ENCODE measurements at places on chromosomes 7 and 10. TPM values are rescaled to one million over a fixed set of nuclear protein-coding genes. Genes with fewer than 3 reads are reported as not detected.
A peak's percentile ranks its signal among the peaks of the same experiment; 100 is the strongest.

DNA sequence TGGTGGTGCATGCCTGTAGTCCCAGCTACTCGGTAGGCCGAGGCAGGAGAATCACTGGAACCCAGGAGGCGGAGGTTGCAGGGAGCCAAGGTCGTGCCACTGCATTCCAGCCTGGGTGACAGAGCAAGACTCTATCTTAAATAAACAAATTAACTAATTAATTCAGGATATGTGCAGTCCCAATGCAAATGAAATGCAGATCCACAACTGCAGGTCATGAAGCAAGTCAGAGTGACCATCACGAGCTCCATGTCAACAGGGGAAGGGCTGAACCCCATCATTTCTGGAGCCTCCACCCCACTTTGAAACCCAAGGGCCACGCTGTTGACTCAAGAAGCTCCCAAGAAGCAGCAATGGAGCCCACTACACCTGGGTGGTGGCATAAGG lies 115.4 kb downstream of the LARP4B start:
- peaks cover 81% of the 10 kb centered on the region for H3K36me3 ChIP-seq
- H3K4me3 ChIP-seq, result no peak overlapping the region
- no peak for DNase-seq

- H3K27ac ChIP-seq, result no peak overlapping the region
- no peaks in the 10 kb centered on the region for H3K36me3 ChIP-seq
- H3K4me3 ChIP-seq, result no peak overlapping the region
Measured at GRCh38 chr7:155984609-155985405, 172.5 kb upstream of the SHH start.

Gene NXPH1
- total RNA-seq, result 0.32 TPM

Gene SVIL
- 94.7 TPM for total RNA-seq

DNA sequence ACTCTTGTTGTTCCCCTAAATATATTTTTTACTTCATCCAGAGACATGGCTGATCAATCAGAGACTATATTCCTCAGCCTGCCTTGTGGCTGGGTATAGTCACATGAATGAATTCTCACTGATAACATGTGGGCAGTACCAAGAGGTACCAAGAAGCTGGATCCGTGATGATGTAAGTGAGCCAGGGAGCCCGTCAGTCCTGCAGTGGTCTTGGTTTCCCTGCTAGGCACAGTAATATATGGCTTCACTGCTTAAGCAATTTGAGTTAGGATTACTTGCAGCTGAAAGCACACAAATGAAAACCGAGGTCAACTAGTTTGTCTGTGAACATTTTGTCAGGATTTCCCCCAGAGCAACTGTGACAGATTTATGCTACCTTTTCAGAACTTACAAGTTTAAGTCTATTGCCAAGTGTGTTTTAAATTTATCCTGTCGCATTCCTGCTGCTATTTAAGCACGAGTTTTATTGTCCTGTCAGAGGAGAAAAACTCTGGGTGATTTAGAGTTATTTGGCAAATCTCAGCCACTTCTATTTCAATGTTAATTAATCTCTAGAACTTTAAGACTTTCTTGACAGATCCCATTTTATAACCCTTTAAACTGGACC lies 381.8 kb downstream of the PHF14 start:
- H3K27me3 ChIP-seq, result no peaks in the 10 kb centered on the region
- no peak for DNase-seq
- H3K27ac ChIP-seq, result no peak overlapping the region

DNA sequence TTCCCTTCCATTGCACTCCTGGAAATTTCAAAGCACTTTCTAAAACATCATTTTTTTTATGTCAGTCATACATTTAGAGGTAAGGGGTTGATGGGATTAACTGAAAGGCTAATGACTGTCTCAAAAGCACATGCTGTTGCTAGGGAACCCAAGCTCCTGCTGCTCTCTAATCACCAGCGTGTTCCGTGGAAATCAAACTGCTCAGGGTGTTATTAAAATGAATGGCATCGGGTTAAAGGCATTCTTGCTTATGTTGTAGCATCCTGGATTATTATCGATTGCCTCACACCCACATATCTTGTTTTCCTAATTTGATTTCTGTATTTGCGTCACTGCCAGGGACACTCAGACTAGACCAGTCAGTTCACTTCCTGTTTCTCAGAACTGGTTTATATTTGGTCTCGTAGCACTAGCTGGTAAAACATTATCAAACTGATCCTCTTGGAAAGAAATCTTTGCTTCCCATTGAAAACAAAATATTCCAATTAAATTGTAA lies 216.5 kb upstream of the MKLN1 start:
- H3K27me3 ChIP-seq, result no peaks in the 10 kb centered on the region
- peak overlapping the region; percentile 99 for H3K4me3 ChIP-seq
- no peaks in the 10 kb centered on the region for H3K36me3 ChIP-seq
- peak overlapping the region; percentile 96 for H3K27ac ChIP-seq
- no peak for DNase-seq
- H3K4me1 ChIP-seq, result no peaks in the 10 kb centered on the region

Gene C10orf105
- not detected for total RNA-seq

- no peak overlapping the region for H3K27ac ChIP-seq
- no peak for DNase-seq
- H3K36me3 ChIP-seq, result no peaks in the 10 kb centered on the region
- no peak overlapping the region for H3K4me3 ChIP-seq
- H3K4me1 ChIP-seq, result no peaks in the 10 kb centered on the region
- no peaks in the 10 kb centered on the region for H3K27me3 ChIP-seq
Measured at GRCh38 chr10:124053971-124054370, 39.4 kb downstream of the CHST15 start.

- no peaks in the 10 kb centered on the region for H3K36me3 ChIP-seq
- H3K4me1 ChIP-seq, result no peaks in the 10 kb centered on the region
- no peak for DNase-seq
- no peak overlapping the region for H3K4me3 ChIP-seq
- no peaks in the 10 kb centered on the region for H3K27me3 ChIP-seq
Measured at GRCh38 chr7:108307194-108307593, 149.0 kb downstream of the NRCAM start.

- no peaks in the 10 kb centered on the region for H3K36me3 ChIP-seq
- H3K27ac ChIP-seq, result no peak overlapping the region
- no peaks in the 10 kb centered on the region for H3K4me1 ChIP-seq
- H3K4me3 ChIP-seq, result no peak overlapping the region
Measured at GRCh38 chr7:103657474-103657894, 211.5 kb upstream of the SLC26A5 start.

DNA sequence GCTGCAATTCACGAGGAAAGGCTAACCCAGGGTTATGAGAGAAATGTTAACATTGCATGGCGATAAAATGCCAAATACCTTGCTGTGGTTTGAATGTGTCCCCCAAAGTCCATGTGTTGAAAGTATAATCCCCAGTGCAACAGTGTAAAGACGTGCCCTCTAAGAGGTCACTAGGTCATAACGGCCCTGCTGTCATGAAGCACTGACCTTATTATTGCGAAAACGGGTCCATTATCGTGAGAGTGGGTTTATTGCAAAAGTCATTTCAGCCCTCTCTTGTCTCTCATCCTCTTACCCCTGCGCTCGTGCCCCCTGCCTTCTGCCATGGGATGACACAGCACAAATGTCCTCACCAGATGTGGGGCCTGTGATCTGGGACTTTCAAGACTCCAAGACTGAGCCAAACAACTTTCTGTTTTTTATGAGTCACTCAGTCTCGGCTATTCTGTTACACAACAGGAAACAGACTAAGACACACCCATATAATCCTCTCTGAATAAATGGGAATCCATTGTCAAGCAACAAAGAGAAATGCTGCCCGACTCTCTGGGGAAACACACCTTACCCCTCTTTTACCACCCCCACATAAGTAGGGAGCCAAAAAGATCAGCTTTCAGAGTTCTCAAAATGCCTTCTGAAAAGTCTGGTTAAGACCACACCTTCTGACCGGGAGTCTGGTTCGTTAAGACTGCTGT lies 73.1 kb upstream of the UCN3 start:
- DNase-seq, result peak; percentile 75
- H3K4me1 ChIP-seq, result no peaks in the 10 kb centered on the region
- H3K4me3 ChIP-seq, result no peak overlapping the region

DNA sequence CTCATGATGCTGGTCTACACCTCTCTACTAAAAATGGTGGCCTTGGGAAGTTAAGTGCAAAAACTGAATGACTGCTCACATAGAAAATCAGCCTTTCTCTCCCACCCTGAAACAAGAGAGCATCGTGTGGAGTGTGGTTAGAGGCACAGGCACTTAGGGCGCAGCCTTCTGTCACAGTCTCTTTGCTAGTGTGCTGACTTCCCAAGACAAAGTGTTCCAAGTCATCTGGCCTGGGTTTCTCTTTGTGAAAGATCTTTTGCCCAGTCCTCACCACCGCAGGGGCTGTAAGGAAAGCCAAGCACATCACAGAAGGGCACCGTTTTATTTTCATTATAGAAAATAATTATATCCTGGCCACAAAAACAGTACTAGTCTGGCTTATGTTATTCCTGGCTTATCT lies 12.5 kb downstream of the STN1 start:
- no peaks in the 10 kb centered on the region for H3K27me3 ChIP-seq
- DNase-seq, result no peak
- H3K36me3 ChIP-seq, result peaks cover 4% of the 10 kb centered on the region
- peaks cover 10% of the 10 kb centered on the region for H3K4me1 ChIP-seq
- peak overlapping the region; percentile 1 for H3K4me3 ChIP-seq

Gene LHFPL3
- not detected for total RNA-seq
